ENCODE measurements at places on chromosomes 1 and 21.
A peak's percentile ranks its signal among the peaks of the same experiment; 100 is the strongest.

DNA sequence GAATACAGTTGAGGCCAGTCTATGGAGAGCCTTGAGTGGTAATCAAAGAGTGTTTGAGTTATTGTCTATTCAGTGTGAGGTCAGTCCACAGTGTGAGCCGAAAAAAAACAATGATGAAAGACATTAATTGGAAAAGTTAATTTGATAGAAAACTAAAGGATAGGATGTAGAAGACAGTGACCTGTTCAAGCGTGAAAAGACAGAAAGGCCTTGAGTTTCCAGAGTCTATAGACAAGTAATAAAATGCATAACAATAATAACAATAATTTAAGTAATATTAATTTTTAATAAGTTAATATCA, 90.4 kb downstream of the SLC30A10 start:
- DNase-seq, result no peak

- DNase-seq, result no peak
Observed at GRCh38 chr1:157429601-157430240, 122.6 kb downstream of the FCRL5 start.

- DNase-seq, result no peak
Observed at GRCh38 chr21:31526040-31526439, 133.5 kb upstream of the SOD1 start.

GRCh38 chr21:41283211-41283818, 33.3 kb upstream of the FAM3B start:
- no peak for DNase-seq

DNA sequence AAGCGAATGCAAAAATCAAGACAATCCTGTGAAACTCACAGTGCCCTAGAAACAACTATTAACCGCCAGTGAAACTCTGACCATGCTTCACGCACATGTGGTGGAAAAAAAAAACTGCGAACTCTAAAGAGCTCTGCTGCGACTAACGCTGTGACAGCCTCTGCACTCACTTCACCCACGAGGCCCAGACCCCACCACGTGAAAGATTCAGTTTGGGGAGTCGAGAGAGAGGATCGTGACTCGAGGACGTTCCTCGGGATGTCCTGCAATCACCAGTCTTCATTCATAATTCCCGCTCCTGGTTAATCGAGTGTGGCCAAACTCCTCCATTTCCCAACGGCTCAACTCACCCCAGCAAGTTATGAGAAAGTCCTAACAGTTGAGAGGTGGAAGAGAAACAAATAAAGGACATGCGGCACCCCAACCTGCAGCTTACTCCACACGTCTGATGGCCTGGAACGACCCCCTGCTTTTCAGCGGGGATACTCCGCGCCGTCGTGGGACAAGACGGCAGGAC, 1.1 kb downstream of the SERBP1 start:
- DNase-seq, result peak; percentile 25

- DNase-seq, result no peak
Observed at GRCh38 chr21:28066596-28067387, 925.9 kb downstream of the LTN1 start.

- no peak for DNase-seq
Observed at GRCh38 chr1:170445096-170445495, 86.9 kb upstream of the GORAB start.

DNA sequence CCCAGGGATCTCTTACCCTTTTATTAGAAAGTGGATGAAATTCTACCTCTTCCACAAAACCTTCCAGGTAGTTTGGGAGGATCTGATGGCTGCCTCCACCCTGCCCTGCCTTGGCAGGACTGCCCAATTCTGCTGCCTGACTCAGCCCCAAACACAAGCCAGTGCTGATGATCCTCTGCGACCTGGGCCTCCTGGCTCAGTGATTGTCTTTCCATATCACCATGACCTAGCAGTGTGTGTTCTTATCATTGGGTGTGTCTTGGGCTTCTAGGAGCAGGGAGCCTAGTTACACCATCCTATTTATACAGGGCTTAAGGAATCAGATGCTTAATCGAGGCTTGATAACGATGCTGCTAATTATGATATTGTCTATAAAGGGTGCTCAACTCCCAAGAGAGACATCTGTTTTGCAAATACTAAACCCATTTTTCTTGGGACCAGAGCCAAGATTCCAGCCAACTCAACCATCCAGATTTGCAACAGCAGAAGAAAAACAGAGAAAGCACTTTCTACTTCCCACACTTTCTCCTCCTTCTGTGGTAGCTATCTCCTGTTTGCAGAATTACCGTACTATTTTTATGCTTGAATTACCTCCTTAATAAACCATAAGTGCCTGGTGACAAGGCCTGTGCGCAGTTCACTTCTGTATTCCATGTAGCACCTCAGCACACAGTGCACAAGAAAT, 36.5 kb upstream of the KIF21B start:
- no peak for DNase-seq

DNA sequence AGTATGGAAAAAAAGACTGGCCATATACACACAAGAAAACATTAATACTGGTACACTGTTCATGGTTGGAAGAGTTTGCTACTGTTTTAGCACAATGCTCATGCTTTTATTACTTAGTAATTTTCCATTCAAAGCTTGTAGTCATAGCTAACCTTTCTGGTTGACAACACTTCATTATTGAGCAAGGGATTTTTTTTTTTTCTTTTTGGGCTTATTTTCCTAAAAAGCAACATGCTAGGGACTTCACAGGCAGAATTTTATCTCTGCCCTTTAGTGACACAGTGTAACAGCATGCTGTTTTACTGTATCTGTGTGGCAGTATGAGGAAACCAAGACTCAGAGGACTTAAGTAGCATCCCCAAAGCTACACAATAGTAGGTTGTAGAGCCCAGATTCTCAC, 58.5 kb downstream of the FGGY start:
- no peak for DNase-seq

DNA sequence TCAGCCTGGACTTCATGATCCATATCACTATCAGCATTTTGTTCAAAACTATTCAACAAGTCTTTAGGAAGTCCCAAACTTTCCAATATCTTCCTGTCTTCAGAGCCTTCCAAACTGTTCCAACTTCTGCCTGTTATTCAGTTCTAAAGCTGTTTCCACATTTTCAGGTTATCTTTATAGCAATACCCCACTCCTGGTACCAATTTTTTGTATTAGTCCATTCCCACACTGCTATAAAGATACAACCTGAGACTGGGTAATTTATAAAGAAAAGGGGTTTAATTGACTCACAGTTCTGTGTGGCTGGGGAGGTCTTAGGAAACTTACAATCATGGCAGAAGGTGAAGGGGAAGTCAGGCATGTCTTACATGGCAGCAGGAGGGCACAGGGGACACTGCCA, 18.3 kb upstream of the DNAH14 start:
- DNase-seq, result no peak

All from left cardiac atrium (tissue), 4 donors.